ENCODE measurements at places on chromosomes 2 and 18.

GRCh38 chr18:67428805-67429204, 87.7 kb downstream of the DSEL start:
- no peak for DNase-seq

DNA sequence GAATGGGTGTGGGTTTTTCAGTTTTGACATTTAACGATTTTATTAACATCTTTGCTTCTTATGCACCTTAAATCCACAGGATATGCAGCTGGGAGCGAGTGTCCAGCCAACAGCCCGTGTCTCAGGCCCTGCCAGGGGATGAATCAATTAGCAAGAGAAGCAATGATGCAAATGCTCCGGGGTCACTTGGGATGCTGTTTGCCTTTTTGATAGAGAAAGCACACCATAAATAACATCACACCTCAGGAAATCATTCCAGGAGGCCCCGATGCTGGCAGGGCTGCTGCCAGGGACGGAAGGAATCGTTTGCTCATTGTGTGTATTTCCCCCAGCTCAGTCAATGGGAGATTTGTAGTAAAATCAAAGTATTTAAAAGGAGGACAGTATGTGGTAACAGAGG, 394.0 kb upstream of the HNRNPA3 start:
- no peak for DNase-seq

DNA sequence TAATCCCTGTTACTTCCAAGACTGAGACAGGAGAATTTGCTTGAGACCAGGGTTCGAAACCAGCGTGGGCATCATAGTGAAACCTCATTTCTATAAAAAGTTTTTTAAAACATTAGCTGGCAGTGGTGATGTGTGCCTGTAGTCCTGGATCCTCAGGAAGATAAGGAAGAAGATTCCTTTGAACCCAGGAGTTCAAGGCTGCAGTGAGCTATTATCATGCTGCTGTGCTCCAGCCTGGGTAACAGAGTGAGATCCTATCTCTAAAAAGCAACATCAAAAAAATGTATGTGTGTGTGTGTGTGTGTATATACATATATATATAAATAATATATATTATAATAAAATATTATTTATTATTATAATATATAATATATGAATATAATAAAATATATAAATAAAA, 1417.6 kb upstream of the CDH2 start:
- DNase-seq, result no peak

- no peak for DNase-seq
Measured at GRCh38 chr2:197136452-197136851, 174.1 kb downstream of the ANKRD44 start.

- no peak for DNase-seq
Measured at GRCh38 chr2:67772216-67773170, 290.3 kb downstream of the C1D start.

- no peak for DNase-seq
Measured at GRCh38 chr2:237729681-237730475, 68.7 kb upstream of the RBM44 start.

- no peak for DNase-seq
Measured at GRCh38 chr18:45837283-45838070, 12.0 kb downstream of the SIGLEC15 start.

Data from SW 1271 (cell line).